Endodermal cell (in vitro differentiated cells): ENCODE measurements at places on chromosomes 11 and 22. TPM values are rescaled to one million over a fixed set of nuclear protein-coding genes. Genes with fewer than 3 reads are reported as not detected.

The SLC22A8 gene
- total RNA-seq: 0.16 TPM in 1 of 2 replicates, not detected in the other

DNA sequence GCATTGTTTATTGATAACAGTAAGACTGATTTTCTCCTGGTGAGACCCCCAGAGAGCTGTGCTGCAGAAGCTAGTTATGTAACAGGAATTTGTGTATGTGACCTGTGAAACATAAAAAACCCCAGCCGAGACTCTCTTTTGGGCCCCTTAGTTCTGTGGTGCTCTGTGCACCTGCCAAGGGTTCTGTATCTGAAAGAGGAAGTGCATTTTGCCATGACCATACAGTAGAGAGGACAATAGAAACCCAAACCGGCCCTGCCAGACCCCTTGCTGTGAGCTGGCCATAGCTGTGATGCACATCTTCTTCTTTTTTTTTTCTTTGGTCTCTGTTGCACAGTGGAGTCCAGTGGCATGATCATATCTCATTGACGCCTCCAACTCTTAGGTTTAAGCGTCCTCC is 31.4 kb upstream of the APOL5 start:
- no peak for DNase-seq
- no peaks in the 10 kb centered on the region for H3K27me3 ChIP-seq
- H3K4me3 ChIP-seq: no peak overlapping the region
- no peak overlapping the region for H3K27ac ChIP-seq
- H3K4me1 ChIP-seq: no peaks in the 10 kb centered on the region
- no peaks in the 10 kb centered on the region for H3K36me3 ChIP-seq

DNA sequence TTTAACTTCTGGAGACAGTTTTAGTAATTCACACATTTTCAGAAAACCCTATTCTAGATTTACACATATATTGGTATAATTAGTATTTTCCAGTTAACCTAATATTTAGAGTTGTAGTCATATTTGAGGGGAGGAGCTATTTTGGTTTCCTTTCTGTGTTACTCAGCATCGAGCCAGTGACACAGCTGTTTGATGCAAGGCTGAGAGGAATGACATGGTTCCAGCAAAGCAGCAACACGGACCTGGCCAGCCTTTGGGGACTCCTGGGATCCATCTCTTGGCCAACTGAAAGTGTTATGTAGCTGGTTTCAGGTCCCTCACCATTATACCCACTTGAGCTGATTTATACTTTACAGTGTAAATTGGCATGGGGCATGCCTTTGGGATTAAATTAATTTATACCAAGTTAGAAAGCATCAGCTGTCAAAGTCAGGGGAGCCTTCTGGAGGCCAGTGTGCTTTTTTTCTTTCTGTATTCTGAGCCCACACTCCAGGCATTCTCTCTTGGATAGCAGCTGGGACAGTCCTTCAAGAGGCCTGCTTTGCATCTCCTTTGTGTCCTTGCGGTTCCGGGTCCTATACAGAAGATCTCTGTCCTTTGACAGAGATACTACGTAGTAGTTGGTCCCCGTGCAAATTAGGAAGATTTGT is 91.3 kb upstream of the SLC25A18 start:
- DNase-seq: peak; percentile 44
- H3K4me1 ChIP-seq: peaks cover 7% of the 10 kb centered on the region
- no peak overlapping the region for H3K4me3 ChIP-seq

The BEST1 gene
- 0.23 and 0.26 TPM in 2 replicates for total RNA-seq

- H3K27ac ChIP-seq: no peak overlapping the region
- peak overlapping the region; percentile 62 for H3K4me3 ChIP-seq
- no peaks in the 10 kb centered on the region for H3K36me3 ChIP-seq
- H3K4me1 ChIP-seq: no peaks in the 10 kb centered on the region
- H3K27me3 ChIP-seq: peaks cover 92% of the 10 kb centered on the region
Observed at GRCh38 chr11:120211522-120212258, 858 bp downstream of the OAF start.

GRCh38 chr22:39298241-39298987 is 21.0 kb downstream of the RPL3 start:
- H3K27me3 ChIP-seq: no peaks in the 10 kb centered on the region
- no peaks in the 10 kb centered on the region for H3K36me3 ChIP-seq
- DNase-seq: peak; percentile 77
- H3K27ac ChIP-seq: peak overlapping the region; percentile 63

- H3K36me3 ChIP-seq: no peaks in the 10 kb centered on the region
- H3K27ac ChIP-seq: no peak overlapping the region
- H3K4me3 ChIP-seq: no peak overlapping the region
- H3K27me3 ChIP-seq: peaks cover 3% of the 10 kb centered on the region
Observed at GRCh38 chr11:123308077-123308476, 113.0 kb upstream of the CLMP start.

The MS4A2 gene
- total RNA-seq: not detected in 2 replicates

The ISX gene
- total RNA-seq: 0.07 TPM in 1 of 2 replicates, not detected in the other

GRCh38 chr11:113877670-113878055 is 2.3 kb upstream of the USP28 start:
- H3K27me3 ChIP-seq: no peaks in the 10 kb centered on the region
- peak; percentile 21 for DNase-seq
- no peak overlapping the region for H3K27ac ChIP-seq
- no peaks in the 10 kb centered on the region for H3K36me3 ChIP-seq

DNA sequence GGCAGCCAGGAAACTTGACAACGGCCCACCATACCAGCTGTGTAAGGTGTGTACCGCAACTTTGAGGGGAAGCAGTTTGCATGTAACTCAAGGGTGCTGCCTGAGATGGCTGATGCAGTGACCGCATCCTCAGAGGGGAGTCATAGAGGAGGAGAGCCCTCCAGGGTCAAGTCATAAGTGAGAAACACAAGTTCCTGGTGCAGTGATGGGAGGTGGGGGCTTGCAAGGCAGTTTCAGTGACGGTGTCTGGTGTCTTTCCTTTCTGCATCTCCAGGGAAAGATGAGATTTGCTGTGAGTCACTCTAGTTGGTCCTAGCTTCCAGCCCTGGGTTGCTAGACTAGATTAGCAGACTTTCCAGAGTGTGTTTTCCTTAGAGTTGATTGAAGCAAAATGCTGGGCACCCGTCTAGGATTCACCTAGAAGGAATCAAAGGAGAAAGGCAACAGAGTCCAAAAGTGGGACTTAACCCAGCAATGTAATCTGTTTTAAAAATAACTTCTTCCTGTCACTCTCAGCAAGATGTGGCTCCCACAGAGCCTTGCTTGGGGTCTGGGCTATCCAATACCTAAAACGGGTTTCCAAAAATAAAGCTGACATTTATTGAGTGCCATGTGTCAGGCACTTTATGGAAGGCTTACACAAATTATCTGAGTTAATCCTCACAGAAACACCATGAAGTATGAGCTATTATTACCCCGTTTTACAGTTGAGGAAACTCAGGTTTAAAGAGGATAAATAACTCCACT is 265.4 kb upstream of the PLET1 start:
- no peaks in the 10 kb centered on the region for H3K4me1 ChIP-seq
- no peak overlapping the region for H3K27ac ChIP-seq
- H3K36me3 ChIP-seq: no peaks in the 10 kb centered on the region
- no peak overlapping the region for H3K4me3 ChIP-seq
- no peaks in the 10 kb centered on the region for H3K27me3 ChIP-seq

The ZNF214 gene
- total RNA-seq: 5.3 to 12.1 TPM (median 10.8 TPM) in 3 replicates

The DMC1 gene
- 3.8 and 4.2 TPM in 2 replicates for total RNA-seq

The RTN3 gene
- total RNA-seq: 128 and 131 TPM in 2 replicates

The ST14 gene
- total RNA-seq: 21.7 and 25.1 TPM in 2 replicates

The SIDT2 gene
- total RNA-seq: 42.0 to 143 TPM (median 43.0 TPM) in 3 replicates

GRCh38 chr11:69912911-69913451 is 93.8 kb upstream of the FGF3 start:
- H3K4me1 ChIP-seq: no peaks in the 10 kb centered on the region
- H3K27me3 ChIP-seq: peaks cover 13% of the 10 kb centered on the region
- DNase-seq: peak; percentile 68
- no peaks in the 10 kb centered on the region for H3K36me3 ChIP-seq

The CYTH4 gene
- total RNA-seq: not detected in 3 replicates

The GGT5 gene
- total RNA-seq: 0.29 TPM in 1 of 2 replicates, not detected in the other

The JRKL gene
- total RNA-seq: 6.2 and 6.3 TPM in 2 replicates

GRCh38 chr11:72497731-72498130 is 63.4 kb upstream of the CLPB start:
- no peak overlapping the region for H3K27ac ChIP-seq
- H3K4me1 ChIP-seq: no peaks in the 10 kb centered on the region
- no peak overlapping the region for H3K4me3 ChIP-seq
- no peak for DNase-seq

DNA sequence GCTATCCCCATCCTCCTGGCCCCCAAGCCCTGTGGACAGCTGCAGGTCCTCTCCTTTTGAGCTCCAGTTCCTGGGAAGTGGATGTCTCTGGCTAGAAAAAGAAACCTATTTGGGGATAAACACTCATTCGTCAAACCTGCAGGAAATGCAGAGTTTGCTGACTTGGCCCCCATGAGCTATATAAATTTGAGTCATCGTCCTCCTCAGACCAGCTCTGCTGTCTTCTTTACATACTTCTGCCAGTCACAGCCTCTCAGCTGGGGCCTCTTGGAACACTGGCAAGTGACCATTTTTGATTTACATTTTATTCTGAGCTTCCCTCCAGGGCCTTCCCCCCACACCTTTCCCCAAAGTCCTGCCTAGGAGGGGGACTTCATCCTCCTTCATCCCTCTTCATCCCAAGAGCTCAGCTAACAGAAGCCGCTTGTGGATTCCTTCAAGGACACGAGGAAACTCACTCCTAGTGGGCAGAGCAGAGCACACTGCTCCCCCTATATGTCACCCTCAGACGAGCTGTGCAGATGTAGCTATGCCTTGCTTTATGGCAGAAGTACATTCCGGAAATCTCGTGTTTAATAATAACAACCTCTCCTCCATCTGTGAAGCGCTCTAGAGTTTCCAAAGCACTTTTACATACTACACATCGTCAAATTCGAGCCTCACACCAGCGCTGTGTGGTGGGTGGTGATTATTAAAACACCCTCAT is 131.8 kb downstream of the FEZ1 start:
- no peaks in the 10 kb centered on the region for H3K27me3 ChIP-seq
- no peak for DNase-seq
- H3K27ac ChIP-seq: no peak overlapping the region
- H3K36me3 ChIP-seq: no peaks in the 10 kb centered on the region

The NAGA gene
- 19.7 to 26.1 TPM (median 25.4 TPM) in 3 replicates for total RNA-seq

The MRGPRX4 gene
- not detected in 2 replicates for total RNA-seq

The EP300 gene
- 95.5 to 107 TPM (median 103 TPM) in 3 replicates for total RNA-seq

DNA sequence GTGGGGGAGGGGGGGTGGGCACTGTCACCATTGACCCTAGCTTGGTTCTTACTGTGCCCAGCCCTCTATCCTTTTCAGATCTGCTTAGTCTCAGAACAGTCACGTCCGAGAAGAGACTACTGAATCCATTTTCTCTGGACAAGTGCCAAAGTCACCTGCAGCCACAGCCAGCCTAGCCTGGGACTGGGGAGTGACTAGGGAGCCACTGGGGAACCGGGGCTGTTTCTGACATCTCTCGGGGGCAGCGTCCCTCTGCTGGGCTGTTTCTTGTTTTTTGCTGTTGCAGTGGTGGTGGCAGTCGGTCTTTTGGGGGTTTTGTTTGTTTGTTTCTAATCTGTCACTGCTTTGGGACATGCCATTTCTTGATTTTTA is 8.7 kb downstream of the SLC37A2 start:
- H3K4me3 ChIP-seq: no peak overlapping the region
- H3K27me3 ChIP-seq: no peaks in the 10 kb centered on the region
- H3K27ac ChIP-seq: no peak overlapping the region
- H3K36me3 ChIP-seq: no peaks in the 10 kb centered on the region
- H3K4me1 ChIP-seq: peaks cover 8% of the 10 kb centered on the region
- peak; percentile 45 for DNase-seq
